Stimulated activated CD4-positive, alpha-beta T cell treated with anti-CD3 and anti-CD28 coated beads, Interleukin-12 subunit alpha, Interleukin-12 subunit beta, amount 100 ng/mL, for 4 hours (primary cell): ENCODE measurements at places on chromosomes 3 and 15.
A peak's percentile ranks its signal among the peaks of the same experiment; 100 is the strongest.

- DNase-seq = no peak
Observed at GRCh38 chr3:67507584-67507983, 146.8 kb downstream of the SUCLG2 start.

GRCh38 chr3:18445401-18446148 is 20.4 kb upstream of the SATB1 start:
- peak; percentile 51 for DNase-seq

DNA sequence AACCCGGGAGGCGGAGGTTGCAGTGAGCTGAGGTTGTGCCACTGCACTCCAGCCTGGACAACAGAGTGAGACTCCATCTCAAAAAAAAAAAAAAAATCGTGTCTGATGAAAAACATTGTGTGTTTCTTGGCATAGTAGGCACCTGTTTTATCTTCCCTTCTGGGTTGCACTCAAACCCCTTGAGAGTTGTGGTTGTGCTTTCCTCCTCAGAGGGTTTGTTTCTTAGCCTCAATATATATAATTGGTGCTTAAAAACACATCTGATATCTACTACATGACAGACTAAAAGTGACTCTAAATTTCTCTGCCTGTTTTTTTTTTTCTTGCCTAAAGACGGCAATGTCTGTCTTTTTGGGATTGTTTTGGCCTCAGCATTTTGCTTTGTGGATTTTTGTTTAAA is 7.6 kb downstream of the NR1D2 start:
- DNase-seq = no peak

DNA sequence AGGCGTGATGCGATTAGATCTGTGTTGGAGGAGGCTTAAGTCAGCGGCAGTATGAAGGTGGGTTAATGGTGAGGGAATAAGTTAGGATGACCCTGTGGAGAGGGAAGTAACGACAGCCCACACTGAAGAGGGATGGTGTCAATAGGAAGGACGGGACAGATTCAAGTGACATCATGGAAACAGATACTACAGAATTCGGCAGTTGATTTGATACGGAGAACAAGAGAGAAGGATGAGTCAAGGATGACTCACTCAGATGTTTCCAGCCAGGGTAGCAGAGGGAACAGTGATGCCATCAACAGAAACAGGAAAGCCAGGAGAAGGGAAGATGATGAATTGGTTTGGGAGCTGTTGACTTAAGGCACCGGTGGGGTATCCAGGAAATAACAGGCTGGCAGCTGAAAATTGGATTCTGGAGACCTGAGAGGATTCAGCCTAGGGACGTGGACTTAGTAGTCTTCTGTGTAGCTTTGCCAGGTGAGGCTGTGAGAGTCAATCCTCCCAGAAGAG is 38.0 kb downstream of the SHC4 start:
- DNase-seq = no peak

DNA sequence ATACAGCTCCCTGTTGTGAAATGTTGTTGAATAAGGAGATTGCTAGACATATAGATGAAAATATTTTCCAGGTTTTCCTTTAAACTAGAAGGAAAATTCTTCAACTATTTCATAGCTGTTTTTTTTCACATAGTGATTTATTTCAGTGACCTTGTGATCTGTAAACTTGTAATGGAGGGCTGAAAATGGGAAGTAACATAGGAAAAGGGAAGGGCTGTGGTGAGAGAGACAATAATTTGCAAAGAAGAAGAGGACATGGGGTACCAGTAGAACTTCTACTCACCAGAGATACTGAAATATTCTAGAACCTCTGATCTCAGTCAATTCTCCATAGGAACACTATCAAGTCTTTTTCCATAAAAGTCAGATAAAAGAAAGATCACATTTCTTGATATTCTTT is 60.4 kb downstream of the PLS1 start:
- DNase-seq = no peak

DNA sequence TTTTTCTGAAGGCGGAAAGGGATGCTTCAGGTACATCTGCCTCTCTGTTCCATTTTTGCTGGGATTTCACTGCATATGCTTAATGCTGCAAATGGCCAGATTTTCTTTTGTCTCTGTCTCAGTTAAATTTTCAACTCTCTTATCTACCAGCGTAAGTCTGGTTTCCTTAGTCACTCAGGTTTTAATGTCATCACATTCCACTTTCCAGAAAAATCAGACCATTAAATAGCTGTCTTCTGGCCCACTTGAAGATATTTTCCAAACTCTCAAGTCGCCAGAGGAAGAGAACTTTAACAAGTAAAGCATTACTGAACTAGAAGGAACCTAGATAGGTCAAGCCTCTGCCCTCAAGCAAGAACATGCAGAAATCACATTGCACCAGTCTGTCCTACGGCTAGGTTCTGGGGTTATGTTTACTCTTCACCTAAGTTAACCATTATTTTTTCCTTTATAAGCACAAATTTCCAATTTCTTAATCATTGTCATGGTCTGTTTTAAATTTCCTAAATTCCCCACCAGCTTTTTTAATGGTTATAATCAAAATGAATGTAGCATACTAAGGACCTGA is 26.5 kb downstream of the AVEN start:
- no peak for DNase-seq

DNA sequence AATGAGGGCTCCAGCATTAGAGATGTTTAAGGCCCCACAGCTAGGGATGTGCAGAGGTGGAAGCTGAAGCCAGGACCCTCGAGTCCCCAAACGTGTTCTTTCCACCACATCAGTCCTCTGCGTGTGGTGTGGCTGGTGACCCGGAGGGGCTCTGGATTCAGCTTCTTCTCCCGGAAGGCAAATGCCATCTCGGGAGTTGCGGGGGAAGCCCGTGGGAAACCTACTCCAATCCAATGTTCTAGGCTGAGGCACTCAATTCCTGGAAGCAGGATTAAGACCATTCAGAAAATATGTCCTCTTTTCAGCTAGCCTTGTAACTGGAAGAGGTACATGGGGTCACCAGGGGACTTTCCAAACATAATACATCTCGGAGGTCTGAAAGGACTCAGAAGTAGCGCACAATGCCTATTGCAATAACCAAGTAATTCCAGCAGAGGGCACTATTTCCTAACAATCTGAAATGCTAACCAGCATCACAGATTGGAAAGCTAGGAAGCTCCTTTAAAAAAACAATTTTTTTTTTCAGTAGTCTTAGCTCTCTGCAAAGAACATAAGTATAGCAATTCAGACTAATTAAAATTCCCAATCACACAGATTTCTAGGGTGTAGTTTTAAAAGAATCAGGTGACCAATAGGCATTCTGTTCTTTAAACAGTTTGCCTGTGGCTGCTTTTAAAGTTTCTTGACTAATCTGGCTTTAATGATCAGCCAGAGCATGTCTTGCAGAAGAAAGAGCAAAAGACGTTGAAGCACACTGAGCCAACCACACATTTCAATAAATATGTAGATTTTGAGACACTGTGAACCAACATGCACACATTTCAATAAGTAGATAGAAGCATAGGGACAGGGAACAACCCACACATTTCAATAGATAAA is 36.1 kb downstream of the BNC1 start:
- no peak for DNase-seq

GRCh38 chr15:59338414-59338813 is 34.3 kb downstream of the MYO1E start:
- no peak for DNase-seq

GRCh38 chr3:96991800-96992365 is 177.5 kb downstream of the EPHA6 start:
- no peak for DNase-seq

GRCh38 chr15:62940755-62941361 is 101.7 kb upstream of the TPM1 start:
- DNase-seq = no peak
